ENCODE measurements at places on chromosomes 2 and 18.
A peak's percentile ranks its signal among the peaks of the same experiment; 100 is the strongest.

- DNase-seq, result no peak
Measured at GRCh38 chr2:160876029-160876428, 284.2 kb upstream of the TANK start.

GRCh38 chr2:88195246-88195645 lies 25.1 kb downstream of the THNSL2 start:
- DNase-seq, result no peak

GRCh38 chr2:137857881-137858280 lies 106.4 kb upstream of the HNMT start:
- no peak for DNase-seq

GRCh38 chr2:195663007-195663406 lies 6.0 kb downstream of the SLC39A10 start:
- DNase-seq, result no peak

GRCh38 chr2:128488434-128488833 lies 169.8 kb upstream of the HS6ST1 start:
- DNase-seq, result no peak

GRCh38 chr2:48799601-48800000 lies 44.1 kb upstream of the LHCGR start:
- no peak for DNase-seq

GRCh38 chr2:134039912-134040581 lies 213.8 kb upstream of the MGAT5 start:
- DNase-seq, result no peak

DNA sequence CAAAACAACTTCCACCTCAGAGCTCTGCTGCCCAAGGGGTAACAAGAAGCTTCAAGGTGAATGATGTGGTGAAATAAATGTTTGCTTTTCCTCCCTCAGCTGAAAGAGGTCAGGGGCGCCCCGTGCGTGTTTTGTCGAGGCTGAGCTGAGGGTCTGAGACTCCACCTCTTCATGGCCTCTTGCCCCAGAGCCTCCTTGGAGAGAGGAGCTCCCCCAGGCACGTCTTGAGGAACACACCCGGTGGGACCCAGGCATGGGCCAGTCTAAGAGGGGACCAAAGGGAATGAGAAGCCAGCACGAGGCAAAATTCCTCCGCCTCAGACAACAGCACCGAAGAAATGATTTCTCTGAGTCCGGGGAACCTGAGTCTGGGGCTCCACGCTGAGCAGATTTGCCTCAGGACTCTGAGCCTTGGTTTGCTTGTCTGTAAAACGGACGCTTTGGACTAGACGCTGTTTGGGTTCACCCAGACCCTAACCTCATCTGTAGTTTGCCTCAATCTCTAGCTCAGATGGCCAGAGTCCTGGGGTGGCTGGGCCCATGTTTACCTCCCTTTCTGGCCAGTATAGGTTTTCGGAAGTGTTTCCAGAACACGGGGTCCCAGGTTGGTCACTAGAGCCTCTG lies 56.4 kb upstream of the ODC1 start:
- no peak for DNase-seq

DNA sequence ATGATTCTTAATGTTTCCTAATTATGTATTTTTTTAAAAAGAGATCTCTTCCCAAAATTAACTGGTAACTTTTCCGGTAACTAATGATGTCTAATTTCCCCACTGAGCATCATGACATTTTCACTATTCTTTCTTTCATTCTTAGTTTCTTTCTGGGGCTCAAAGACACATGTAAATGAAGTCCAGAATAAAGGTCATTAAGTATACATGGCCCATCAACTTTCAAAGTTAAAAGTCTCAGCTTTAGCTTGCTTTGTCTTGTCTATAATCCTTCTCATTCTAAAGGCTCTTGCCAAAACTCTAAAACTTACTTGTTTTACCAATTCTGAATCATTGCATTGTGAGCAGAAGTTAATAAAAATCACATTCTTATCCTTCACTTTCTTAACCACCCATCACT lies 53.6 kb downstream of the ASXL2 start:
- DNase-seq, result no peak

DNA sequence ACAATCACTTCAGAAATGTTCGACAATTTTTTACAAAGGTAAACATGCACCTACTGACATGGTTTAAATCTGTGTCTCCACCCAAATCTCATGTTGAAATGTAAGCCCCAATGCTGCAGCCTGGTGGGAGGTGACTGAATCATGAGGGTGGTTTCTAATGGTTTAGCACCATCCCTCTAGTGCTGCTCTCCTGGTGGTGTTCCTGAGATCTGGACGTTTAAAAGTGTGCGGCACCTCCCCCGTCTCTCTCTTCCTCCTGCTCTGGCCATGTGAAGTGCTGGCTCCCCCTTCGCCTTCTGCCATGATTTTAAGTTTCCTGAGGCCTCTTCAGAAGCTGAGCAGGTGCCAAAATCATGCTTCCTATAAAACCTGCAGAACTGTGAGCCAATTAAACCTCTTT lies 28.3 kb downstream of the MAP3K2 start:
- DNase-seq, result no peak

DNA sequence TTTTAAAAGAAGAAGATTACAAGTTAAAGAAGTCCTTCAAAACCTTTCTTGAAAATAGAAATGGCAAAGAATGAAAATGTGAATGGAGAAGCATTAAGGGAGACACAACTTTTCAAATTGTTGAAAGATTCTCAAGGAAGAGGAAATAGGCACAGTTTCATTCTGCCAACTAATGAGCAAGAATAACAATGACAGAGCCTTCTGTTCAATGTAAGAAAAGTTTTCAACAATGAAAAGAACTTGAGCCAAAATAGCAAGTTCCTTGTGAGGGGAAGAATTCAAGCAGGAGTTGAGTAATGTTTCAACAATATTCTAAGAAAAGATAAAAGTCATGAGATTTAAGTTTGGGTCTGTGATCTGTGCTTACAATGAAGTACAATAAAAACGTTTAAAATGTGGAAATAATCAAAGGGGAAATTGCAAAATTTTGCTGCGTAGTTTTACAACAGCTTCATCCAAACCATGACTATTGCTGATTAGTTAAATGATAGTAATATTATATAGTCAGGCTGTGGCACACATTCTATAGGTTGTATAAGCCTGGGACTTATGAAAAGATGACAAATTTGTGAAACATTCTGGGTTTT lies 122.6 kb downstream of the METTL4 start:
- DNase-seq, result no peak

DNA sequence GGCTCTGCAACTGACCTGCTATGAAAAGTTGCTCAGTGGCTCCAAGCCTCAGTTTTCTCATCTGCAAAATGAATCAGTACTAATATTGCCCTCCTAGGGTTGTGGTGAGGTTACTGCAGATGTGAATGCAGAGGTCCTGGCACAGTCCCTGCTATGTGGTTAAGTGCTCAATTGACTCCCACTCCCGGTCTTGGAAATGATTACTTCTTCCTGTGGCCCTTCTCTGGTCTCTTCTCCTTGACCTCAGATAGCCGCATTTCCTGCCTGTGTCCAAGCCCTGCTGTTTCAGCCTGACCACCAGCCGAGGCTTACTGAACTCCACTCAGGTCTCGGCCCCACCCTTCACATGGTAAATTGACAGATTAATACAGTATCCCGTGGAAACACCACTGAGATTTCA lies 26.3 kb downstream of the CNGA3 start:
- DNase-seq, result no peak

- no peak for DNase-seq
Measured at GRCh38 chr2:67267241-67267640, 129.9 kb upstream of the ETAA1 start.

GRCh38 chr2:29423061-29423666 lies 307.9 kb downstream of the CLIP4 start:
- DNase-seq, result no peak

GRCh38 chr2:29050591-29050990 lies 23.7 kb downstream of the PCARE start:
- no peak for DNase-seq

GRCh38 chr2:201363857-201364560 lies 6.9 kb upstream of the FLACC1 start:
- DNase-seq, result no peak

- no peak for DNase-seq
Measured at GRCh38 chr18:70190529-70190928, 15.0 kb downstream of the RTTN start.

- peak; percentile 35 for DNase-seq
Measured at GRCh38 chr2:181456660-181457120, 496 bp upstream of the ITGA4 start.

DNA sequence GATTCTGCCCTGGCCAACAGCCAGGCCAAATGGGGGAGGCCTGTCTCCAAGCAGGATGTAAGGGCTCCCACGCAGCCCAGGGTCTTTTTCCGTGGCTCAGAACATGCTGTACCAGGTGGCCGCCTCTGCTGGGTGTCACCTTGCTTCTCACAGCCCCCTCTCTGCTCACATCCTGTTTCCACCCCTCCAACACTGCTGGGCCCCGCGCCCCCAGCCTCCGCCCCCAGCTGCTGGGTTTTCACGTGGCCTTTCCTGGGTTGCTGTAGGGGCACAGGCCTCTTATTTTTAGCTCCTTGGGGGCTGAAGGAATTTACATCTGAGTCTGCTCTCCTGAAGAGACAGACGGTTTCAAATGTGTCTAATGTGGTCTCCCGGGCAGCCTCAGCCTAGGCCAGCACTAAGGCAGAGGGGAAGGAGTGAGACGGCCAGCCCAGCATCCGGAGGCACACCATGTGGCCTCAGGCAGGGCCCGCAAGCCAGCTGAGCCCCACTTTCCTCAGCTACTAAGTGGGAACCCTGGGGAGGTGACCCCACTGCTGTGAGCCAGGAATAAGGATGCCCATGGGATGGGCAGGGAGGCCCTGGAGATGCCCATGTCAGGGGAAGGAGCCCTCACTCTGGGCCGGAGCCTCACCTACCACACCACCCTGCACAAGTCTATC lies 18.7 kb upstream of the DUSP2 start:
- peak; percentile 76 for DNase-seq

- no peak for DNase-seq
Measured at GRCh38 chr2:69645921-69646320, 2.4 kb upstream of the AAK1 start.

DNA sequence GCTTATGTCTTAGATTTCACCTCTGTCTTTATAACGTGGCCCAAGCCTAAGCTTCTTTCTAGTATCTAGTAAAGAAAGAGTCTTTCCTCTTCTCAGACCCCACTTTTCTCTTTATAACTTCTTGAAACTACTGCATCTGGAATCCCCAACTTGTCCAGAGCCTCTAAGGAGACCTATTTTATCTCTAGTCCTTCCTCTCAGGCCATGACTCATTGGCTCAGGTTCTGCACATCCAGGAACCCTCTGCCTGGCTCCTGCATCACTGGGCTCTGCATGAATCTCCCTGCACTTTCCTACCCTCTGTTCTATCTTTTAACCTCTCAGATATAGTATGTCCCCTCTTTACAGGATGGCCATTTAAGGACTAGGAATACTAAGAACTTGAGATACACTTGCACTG lies 124.7 kb downstream of the DNAH6 start:
- no peak for DNase-seq

- no peak for DNase-seq
Measured at GRCh38 chr2:219777388-219777787, 150.0 kb downstream of the SLC4A3 start.

DNA sequence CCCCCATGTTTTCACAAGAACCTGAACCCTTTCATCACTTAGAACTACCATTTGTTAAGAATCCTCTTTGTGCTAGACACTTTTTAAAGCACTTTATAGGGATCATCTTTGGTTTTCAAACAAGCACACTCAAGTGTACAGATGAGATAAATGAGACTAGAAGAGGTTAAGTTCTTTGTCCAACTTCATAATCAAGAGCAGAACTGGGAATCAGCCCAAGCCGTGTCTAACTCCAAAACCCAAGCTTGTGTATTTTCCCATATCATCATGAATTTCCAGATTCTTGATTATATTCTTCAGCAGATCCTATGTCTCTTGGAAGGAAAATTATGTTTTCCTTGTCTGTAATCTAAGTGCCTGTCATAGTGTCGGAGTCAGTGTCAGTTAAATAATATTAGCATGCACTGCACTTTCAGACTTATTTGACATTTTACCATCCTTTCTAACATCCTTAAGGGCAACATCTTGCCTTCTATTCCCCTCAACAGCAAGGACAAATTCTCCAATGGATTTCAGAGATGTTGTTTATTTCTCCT lies 123.0 kb upstream of the SETBP1 start:
- no peak for DNase-seq

DNA sequence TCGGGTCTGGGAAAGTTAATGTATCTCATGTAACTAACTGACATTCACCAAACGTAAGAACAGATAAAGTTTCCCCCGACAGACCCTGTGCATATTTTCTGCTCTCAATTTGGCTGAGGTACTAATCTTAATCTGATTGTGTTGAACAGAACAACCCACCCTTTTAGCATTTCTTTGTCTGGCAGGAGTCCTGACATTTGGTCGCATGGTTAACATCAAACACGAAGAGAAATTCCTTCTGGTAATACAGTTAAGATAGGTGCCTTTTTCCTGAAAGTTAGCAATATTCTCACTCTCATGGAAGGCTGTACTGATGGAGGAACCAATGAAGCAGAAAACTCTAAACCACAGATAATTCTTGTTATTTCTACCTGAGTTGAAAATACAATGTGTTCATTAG lies 520.8 kb downstream of the PARD3B start:
- no peak for DNase-seq

- no peak for DNase-seq
Measured at GRCh38 chr2:150259746-150260145, 227.7 kb downstream of the RND3 start.

DNA sequence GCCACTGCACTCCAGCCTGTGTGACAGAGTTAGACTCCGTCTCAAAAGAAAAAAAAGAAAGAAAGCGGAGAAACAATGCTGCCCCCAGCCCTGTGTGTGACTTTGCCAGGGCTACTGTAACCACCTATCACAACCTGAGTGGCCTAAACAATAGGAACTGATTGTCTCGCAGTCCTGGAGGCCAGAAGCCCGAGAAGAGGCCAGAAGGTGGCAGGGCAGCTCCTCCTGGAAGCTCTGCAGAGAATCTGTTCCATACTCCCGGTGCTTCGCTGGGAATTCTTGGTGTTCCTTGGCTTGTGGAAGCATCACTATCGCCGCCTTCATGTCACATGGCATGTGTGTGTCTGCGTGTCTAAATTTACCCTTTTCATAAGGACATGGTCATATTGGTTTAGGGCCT lies 14.4 kb upstream of the RAB17 start:
- DNase-seq, result no peak

- no peak for DNase-seq
Measured at GRCh38 chr2:225310745-225311144, 88.8 kb upstream of the NYAP2 start.
